Activated CD8-positive, alpha-beta memory T cell treated with anti-CD3 and anti-CD28 coated beads for 24 hours (primary cell): ENCODE measurements at places on chromosomes 2 and 18.

DNA sequence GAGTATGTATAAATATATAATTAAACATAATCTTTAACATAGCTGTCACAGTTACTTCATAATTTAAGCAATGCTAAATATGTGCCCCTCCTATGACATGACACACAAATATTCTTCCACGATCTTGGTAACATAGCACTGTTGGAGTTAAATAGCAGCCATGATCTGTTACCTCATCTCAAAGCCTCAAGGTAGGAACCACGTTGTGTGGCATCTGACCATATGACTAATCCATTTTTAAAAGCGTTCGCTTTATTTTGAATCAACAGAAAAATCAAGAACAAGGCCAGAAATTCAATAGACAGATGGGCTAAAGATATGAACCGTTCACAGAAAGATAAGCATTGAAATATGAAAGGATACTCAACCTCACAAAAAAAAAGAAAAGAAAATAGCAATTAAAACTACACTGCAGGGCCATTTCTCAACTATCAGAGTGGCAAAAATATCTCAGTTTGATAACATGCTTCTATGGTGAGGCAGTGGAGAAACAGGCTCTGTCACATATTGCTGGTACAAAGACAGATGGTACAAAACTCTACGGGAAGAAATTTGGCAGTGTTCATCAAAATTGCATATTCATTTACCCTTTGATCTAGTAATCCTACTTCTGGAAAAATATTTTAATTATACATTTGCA, 105.9 kb downstream of the TMX3 start:
- no peak for DNase-seq

- DNase-seq, result no peak
Observed at GRCh38 chr2:121063471-121063870, 221.5 kb downstream of the TFCP2L1 start.

- no peak for DNase-seq
Observed at GRCh38 chr2:23516520-23517256, 131.7 kb downstream of the KLHL29 start.

DNA sequence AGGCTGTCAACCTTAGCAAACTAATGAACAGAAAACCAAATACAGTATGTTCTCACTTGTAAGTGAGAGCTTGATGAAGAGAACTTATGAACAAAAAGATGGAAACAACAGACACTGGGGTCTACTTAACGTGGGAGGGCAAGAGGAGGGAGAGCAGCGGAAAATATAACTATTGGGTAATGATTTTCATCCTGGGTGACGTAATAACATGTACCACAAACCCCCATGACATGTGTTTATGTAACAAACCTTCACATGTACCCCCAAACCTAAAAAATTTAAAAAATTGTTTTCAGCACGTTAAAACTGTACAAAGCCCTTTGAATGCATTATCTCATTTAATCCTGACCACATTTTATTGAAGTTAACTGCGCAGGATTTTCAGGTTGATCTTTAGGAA, 64.9 kb upstream of the RBMS1 start:
- no peak for DNase-seq

GRCh38 chr2:25159949-25160348, 8.4 kb downstream of the POMC start:
- DNase-seq, result no peak

DNA sequence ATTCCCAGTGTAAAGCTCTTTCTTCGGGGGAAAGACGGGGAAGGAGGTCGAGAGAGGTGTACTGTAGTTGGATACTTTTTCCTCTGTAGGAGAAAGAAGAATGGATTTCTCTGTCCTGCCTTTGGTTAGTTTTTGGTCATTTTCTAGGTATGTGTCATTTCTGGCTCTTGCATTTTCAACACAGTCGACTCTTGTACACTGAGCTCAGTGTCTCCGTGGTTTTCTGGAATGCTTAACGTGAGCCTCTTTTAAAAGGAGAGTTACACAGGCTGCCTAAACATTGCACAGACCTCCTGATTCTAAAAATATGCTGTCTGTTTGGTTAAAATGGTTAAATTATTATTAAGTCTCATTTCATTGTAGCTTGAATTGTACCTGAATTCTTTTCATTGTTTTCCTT, 21.8 kb upstream of the GLS start:
- no peak for DNase-seq

- DNase-seq, result no peak
Observed at GRCh38 chr18:24043403-24043802, 28.8 kb downstream of the TTC39C start.

DNA sequence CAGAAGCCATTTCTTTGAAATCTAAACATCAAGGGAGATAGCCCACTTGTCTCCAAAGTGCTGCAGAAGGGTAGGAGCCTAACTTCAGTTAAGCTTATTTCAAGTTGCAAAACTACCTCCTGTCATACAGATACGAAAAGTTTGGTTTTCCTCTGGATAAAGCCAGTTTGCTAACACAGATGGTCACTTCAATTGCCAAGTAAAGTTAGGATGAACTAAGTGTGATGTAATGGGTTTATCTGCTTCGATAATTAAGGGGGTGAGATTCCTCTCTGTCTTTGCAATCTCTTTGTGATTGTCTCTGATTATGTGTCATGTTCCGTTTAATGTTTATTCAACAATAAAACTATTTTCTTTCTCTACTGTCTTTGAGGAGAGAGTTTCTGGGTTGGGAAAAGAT, 156.4 kb downstream of the SLC39A10 start:
- no peak for DNase-seq
